Heart left ventricle (tissue), 16 donors: ENCODE measurements at places on chromosomes 4 and X. TPM values are rescaled to one million over a fixed set of nuclear protein-coding genes. Genes with fewer than 3 reads are reported as not detected.
A peak's percentile ranks its signal among the peaks of the same experiment; 100 is the strongest.

The CLIC2 gene
- 7.3 TPM for total RNA-seq

The BTC gene
- 0.31 TPM for total RNA-seq

The PDCL2 gene
- total RNA-seq, result not detected

The PRIMPOL gene
- 12.4 TPM for total RNA-seq

The GLOD5 gene
- total RNA-seq, result not detected

GRCh38 chr4:106334741-106335470, 18.6 kb downstream of the AIMP1 start:
- DNase-seq, result no peak

DNA sequence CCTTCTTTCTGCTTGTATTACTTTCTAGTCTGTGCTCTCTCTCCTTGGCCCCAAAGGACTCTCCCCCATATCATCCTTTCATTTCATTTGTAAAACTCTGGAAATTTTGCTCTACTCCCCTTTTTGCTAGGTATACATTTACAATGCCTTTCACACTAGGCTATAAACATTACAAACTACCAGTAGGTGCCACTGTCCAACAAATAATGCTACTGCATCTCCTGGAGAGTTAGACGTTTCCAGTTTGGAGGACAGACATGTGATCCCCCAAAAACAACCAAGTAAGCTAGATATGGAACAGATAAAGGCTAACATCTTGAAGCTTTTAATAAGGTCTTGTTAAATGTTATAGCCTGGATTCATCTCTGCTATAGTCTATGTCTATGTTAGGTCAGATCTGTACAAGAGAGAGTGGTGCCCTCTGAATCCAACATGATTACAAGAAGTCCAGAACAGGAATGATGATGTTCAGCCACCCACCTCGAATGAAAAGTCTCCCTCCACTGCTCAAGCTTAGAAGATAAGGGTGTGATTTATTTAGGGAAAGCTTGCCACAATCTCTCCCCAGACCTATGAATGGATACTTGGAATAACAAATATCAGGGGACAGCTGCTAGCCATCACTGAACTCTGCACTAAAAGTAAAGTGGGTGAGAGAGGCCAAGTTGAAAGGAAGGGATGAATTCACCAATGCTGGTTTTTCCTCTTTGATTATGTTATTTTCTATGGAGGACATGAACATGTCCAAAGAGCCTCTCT, 14.3 kb downstream of the CBR4 start:
- no peak for DNase-seq

GRCh38 chr4:148874331-148874730, 432.1 kb upstream of the NR3C2 start:
- DNase-seq, result no peak

DNA sequence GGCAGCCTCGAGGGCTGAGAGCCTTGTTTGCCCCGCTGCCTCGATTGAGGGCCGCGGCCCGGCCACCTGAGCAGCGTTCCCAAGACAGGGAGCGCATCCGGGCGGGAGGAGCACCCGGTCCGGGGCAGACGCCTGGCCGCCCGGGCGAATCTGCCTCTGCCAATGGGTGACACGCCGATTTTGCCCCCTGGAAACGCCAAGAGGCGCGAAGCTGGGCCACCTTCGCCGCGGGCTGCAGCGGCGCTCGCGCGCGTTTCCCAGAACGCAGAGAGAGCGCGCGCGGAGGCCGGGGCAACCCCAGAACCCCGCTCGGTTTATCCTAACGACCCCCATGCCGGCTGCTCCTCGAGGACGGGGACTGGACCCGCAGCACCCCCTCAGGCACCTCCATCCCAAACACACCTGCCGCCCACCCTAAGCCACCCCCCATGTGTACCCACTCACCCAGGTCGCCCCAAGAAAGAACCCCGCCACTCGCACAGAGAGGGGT, 575 bp downstream of the MAP7D2 start:
- no peak for DNase-seq

- no peak for DNase-seq
Measured at GRCh38 chr4:113020966-113021365, 28.5 kb upstream of the ANK2 start.

- no peak for DNase-seq
Measured at GRCh38 chr4:23779839-23780238, 110.0 kb downstream of the PPARGC1A start.

- no peak for DNase-seq
Measured at GRCh38 chr4:183760326-183760725, 101.2 kb downstream of the TRAPPC11 start.

GRCh38 chr4:8353912-8354453, 84.4 kb downstream of the HTRA3 start:
- DNase-seq, result no peak

DNA sequence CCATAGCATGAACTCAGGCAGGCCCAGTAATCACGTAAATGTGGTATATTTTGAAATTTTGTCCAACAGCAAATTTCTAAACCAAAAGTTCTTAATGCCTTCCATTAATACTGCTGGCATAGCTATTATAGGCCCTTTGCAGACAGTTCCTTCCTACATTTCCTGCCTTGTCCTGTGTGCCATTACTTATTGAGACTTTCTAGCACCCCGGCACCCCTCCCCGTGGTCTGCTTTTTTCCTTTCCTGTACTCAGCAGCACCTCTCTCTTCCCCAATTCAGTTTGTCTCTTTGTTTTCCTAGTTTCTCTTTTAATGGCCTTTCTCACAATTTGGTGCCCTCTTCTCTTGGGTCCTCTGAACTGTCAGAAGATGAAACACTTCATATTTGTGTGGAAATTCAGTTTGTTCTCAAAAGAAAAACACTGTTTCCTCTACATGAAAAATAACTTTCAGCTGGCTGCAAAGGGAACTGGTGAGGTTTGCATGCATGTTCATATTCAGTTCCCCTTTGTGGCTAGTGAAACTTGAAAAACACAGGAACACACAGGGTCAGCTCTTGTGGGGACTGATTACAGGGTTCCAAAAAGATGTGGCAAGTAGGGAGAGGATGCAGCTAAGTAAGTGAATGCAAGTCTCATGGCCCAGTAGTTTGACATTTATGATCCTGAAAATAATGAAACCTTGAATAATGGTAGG, 17.1 kb downstream of the GPR34 start:
- DNase-seq, result no peak

DNA sequence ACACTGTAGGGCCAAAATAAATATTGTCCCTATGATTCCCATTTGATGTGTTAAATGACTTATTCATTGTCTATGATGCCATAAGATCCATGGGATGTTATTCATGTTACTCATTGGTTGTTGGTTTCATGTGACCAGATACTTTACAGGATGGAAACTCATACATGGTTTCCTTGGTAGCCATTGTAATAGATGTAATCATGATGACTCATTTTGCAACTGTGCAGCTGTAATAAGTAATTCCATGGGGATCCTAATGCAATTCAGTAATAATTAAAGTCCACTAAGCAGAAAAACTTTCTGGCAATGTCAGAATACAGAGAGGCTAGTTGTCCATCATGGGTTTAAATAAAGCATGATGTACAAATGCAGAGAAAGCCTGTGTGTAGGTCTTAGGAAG, 389.7 kb upstream of the NR3C2 start:
- no peak for DNase-seq

DNA sequence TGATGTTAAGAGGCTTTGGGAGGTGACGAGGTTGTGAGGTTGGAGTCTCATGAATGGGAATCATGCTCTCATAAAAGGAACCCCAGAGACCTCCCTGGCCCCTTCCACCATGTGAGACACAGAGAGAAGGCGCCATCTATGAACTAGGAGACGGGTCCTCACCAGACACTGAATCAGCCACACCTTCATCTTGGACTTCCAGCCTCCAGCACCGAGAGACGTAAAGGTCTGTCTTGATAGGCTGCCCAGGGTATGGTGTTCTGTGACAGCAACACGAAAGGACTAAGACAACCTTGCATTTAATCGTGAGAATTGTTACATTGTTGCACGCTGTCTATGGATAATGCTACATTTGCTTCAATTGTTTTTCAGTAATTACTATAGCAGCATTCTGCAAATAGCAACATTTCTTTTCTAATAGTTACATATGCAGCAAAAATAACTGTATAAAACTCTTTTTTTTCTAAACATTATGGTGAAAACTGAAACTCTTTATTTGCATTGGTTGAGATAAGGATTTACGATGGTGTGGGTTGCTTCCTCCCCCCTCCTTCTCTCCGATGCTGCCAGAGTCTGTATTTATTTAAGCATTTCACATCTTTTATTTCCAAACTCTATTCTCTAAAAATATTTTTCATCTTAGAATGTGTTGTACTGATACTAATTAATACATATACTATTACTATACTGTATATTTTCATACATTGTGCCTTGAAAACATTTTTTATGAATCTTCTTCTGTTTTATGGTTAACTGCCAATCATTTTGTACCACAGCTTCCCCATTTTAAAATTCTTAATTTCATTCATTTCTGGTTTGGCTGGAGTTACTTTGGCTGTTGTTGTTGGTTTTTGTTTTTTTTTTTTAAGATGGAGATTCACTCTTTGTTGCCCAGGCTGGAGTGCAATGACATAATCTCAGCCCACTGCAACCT, 26.4 kb upstream of the AKAP17A start:
- DNase-seq, result no peak

- DNase-seq, result no peak
Measured at GRCh38 chr4:140595065-140595464, 26.3 kb upstream of the UCP1 start.

DNA sequence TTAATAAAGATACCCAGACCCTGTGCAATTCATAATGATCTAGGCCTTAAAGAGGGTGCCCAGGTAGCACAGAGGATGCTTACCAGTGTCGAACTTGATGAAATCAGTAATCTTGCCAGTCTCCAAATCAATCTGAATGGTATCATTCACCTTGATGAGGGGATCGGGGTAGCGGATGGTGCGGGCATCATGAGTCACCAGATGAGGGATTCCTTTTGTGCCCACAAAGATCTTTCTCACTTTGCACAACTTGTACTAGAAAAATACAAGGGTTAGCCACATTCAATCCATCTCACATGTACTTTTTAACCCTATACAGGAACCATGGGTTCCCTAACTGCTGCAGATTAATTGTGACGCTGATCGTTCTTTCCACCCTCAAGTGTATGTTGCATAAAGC, 3.3 kb downstream of the RPS4X start:
- DNase-seq, result no peak

DNA sequence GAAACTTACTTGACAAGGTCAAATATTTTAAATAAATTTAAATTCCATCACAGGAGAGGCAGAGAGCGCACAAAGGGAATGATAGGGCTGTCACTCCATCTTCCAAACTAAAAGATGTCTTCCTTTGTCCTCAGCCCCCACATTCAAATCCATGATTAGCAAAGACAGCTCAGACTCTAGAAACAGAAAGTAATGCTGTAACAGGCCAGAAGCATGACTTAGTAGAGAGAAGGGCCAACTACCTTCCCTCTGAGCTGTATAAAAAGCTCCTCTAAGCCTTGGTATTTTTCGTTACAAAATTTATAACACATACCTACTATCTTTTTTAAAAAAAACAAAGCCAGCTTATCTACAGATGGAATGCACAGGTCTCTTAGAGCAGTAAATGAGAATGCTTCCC, 207.4 kb downstream of the MAPK10 start:
- no peak for DNase-seq

GRCh38 chr4:73193659-73194058, 64.9 kb downstream of the ANKRD17 start:
- no peak for DNase-seq

GRCh38 chr4:82798168-82799005, at the start of gene SCD5:
SCD5 (minus strand) TSS chr4:82798796; CDS start chr4:82798537, 259 bp downstream.
- DNase-seq, result peak; percentile 77
